ENCODE measurements at places on chromosomes 3 and 15.
A peak's percentile ranks its signal among the peaks of the same experiment; 100 is the strongest.

DNA sequence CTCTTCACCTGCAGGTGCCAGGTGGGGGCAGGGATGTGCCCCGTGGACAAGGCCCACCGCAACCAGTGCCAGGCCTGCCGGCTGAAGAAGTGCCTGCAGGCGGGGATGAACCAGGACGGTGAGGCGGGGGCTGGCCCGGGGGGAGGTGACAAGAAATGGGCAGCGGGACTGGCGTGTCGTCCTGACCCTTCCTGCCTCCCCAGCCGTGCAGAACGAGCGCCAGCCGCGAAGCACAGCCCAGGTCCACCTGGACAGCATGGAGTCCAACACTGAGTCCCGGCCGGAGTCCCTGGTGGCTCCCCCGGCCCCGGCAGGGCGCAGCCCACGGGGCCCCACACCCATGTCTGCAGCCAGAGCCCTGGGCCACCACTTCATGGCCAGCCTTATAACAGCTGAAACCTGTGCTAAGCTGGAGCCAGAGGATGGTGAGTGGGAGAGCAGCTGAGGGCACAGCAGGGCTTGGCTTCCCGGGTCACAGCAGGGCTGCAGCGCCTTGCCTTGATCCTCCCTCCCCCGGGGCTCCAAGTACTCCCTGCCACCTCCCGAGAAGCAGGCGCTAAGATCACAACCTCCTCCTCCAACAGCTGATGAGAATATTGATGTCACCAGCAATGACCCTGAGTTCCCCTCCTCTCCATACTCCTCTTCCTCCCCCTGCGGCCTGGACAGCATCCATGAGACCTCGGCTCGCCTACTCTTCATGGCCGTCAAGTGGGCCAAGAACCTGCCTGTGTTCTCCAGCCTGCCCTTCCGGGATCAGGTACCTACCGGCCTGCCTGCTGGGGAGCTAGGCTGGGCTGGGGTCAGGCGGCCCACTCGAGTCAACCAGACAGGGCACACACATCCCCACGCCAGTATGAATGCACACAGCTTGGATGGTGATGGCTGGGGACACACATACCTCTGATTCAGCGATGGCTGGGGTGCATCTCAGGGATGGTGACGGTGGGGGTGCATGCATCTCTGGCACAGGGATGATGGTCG lies 1.7 kb downstream of the NR2E3 start:
- no peak for DNase-seq

DNA sequence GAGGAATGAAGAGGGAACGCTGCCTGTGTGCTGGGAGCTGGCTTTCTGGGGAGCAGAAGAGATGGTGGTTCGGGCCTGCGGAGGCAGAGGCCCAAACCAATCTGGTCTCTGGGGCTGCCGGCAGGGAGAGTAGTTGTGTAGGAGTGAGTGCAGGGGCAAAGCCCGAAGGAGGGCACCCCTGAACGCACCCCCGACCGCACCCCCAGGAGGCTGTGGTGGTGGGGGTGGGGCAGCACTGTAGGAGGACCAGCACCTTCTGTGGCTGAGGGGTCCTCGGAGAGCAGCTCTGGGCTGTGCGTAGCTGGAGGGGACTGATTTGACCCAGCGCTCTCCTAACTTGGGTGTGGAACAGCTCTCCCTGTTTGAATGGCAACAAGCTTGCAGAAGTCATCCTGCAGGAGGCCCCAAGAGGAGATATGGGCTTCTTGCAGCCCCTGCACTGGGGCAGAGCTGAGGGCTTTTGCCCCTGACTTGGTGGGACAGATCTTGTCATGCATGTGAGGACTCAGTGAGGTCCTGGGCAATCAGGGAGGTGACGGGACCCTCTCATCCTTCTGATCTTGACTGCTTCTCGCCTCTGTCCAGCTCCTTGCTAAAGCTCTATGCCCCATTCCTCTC lies 26.1 kb downstream of the C15orf39 start:
- DNase-seq: no peak

GRCh38 chr3:99856437-99857220 lies 39.0 kb downstream of the CMSS1 start:
- DNase-seq: no peak

GRCh38 chr15:62985768-62986167 lies 56.8 kb upstream of the TPM1 start:
- DNase-seq: no peak

DNA sequence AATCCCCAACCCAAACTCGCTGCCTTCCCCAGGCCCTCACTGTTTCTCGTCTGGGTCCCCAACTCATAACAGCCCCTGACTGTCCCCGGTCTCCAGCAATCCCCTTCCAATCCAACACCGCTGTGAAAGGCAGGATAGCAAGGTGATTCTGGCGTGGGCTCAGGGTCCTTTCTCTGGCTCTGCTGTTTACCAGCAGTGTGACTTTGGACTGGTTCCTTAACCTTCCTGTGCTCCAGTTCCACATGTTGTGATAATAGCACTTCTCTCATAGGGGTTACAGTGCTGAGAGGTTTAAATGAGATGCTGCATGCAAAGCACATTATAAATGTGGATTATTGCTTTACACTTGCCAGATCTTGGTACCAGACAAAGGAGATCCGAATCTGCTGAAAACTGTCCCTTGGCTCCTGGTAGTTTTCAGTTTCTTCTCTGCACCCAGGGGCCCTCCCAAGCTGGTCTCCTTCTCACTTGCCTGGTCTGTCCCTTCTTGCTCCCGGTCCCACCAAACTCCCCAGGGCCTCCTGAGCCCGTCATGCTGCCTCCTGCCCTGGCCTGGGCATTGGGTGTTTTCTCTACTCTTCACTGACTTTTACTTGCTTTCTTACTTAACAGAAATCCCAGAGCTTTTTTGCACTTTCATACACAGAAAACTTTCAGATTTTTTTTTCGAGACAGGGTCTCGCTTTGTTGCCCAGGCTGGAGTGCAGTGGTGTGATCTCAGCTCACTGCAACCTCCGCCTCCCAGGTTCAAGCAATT lies 26.8 kb upstream of the CYP11A1 start:
- DNase-seq: no peak

GRCh38 chr15:51668446-51668845 lies 12.9 kb upstream of the SCG3 start:
- no peak for DNase-seq

- no peak for DNase-seq
Measured at GRCh38 chr3:38690185-38690584, 40.7 kb upstream of the SCN5A start.

- DNase-seq: no peak
Measured at GRCh38 chr3:192957441-192958021, 39.9 kb upstream of the MB21D2 start.

DNA sequence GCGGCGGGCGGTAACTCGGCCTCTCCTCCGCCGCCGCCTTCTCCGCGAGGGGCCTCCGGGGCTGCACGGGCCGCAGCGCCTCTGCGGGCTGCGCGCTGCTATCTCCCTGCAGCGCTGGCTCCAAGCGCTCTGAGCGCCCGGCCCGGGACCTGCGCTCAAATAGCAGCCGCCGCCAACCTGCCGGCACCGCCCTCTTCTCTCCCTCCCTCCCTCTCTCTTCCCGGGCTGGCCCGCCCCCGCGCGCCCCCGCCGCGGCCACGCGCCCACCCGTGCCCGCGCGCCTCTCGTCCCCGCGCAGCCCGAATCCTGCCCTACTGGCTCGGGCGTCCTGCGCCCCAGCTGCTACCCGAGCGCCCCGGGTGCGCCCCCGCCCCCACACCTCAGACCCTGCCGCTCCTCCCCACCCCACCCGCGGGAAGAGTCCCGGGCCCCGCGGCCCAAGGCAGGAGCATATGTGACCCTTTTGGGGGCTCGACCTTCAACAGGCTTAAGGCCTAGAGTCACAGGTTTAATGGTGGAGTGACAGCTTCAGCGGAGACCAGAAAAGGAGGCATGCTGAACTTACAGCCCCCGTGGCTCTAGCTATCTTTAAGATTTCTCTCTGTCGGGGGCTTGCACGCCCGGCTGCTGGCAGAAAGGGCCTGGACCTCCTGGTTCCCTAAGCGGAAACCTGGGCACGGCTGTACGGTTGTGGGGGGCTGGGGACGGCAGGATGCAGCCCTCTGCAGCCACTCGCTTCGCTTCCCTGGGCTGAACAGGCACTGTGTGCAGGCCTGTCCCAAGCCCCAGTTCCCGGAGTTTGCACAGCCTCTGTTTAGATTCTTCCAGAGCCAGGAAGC lies at the start of gene CACNA2D2:
TSS of gene CACNA2D2 (minus strand) at position 131 of the 839 bp plus-strand sequence. CDS start 211 bp downstream, outside the sequence.
- DNase-seq: peak; percentile 35

DNA sequence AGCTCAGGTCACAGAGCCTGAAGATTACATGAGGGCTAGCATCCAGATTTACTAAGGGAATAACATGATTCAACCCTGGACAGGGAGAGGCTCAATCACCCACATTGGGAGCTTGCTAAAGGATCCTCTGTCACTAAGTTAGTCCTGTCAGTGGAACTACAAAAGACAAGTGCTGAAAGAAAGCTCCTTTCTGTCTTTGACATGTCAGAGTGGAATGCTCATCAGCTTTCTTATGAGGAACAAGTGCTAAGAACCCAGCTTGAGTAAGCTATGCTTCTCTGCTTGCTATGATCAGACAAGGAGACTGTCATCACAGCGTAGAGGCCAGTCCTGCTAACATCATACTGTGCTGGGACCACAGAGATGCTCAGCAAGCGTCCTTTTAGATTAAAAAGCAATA lies 74.5 kb downstream of the MB21D2 start:
- no peak for DNase-seq

GRCh38 chr15:85974742-85975141 lies 104.9 kb upstream of the AGBL1 start:
- DNase-seq: no peak

DNA sequence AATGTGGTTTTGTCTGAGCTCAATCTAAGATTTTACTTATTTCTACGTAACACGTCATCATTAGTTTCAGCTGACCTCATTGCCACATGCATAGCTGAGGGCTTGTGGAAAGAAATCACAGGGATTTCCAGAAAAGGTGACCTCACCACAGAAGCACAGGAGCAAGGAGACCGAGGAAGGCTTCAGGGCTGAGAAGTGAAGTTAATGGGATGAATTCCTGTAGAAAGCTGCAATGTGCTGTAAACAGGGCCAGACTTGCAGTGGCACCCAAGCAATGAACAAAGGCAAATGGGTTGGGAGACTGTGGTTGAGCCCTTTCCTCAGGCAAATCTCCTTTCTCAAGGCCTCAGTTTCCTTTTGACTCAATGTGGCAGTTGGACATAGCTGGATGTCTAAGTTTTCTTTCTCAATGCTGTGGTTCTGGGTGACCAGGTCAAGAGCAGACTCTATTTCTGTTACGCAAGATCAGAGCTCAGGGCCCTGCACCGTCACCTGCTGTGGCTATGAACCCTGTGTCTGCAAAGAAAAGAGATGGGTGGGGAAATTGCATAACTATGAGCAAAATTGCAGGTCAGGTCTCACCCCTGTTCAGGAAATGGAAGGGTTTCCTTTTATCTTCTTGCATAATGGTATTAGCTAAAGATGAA lies 252.2 kb upstream of the TBL1XR1 start:
- DNase-seq: no peak

DNA sequence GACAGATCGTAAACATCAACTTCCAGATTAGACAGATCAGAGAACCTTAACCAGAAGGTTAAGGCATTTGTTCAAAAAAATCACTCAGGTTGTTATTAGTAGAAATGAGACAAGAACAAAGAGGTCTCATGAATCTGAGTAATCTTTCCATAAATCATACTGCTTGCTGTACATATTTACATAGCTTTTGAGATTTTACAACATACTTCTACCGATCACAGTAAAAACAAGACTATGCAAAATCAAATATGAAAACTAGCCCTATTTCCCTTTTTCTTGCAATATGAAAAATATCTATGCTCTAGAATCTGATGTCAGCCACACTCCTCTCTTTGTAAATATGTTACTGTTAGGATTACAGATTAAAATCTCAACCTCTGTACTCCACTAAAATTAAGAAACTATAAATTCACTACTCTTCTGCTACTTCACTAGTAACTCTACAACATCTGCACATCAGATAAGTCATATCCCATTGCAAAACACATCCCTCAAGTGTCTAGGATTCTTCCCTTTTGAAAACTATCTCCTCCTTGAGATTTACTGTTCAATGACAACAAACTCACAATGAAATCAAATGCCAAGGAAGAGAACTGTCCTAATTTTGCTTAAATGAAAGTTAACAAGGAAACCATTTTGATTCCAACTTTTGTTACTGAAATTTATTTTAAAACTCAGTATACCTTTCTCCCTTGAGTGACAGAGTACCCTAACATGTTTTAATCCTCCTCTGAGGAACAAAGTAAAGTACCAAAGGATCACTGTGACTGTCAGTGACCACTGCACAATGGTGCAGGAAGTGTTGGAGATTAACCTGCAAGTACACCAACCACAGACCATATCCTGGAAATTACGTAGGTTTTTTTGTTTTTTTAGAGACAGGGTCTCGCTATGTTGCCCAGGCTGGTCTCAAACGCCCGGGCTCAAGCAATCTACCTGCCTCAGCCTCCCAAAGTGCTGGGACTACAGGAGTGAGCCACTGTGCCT lies 12.8 kb downstream of the DCUN1D1 start:
- DNase-seq: no peak

- no peak for DNase-seq
Measured at GRCh38 chr15:51085764-51086163, 8.9 kb downstream of the TNFAIP8L3 start.

- no peak for DNase-seq
Measured at GRCh38 chr15:69780374-69780773, 317.3 kb downstream of the TLE3 start.

- no peak for DNase-seq
Measured at GRCh38 chr15:57667171-57667849, 39.2 kb upstream of the POLR2M start.

- no peak for DNase-seq
Measured at GRCh38 chr15:36658312-36658711, 78.9 kb downstream of the CDIN1 start.

GRCh38 chr3:136146981-136147729 lies 49.0 kb downstream of the MSL2 start:
- DNase-seq: no peak

DNA sequence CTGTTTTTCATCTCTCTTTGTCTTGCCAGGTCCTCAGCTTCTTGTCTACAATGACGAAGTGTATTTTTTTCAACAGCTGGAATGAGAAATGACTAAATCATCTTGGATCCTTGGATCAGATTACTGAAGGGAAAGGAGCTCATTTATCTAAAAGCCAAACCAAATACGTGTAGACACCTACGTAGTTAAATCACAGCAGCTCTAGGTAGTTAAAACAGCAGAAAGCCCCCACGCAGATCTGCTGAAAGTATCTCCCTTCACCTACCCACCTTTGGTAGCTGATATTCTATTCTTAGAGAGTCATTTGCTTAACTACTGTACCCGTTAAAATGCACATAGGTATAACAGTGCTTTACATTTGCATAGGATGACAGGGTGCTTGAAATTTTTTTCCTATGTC lies 105.5 kb upstream of the WNT5A start:
- DNase-seq: no peak

DNA sequence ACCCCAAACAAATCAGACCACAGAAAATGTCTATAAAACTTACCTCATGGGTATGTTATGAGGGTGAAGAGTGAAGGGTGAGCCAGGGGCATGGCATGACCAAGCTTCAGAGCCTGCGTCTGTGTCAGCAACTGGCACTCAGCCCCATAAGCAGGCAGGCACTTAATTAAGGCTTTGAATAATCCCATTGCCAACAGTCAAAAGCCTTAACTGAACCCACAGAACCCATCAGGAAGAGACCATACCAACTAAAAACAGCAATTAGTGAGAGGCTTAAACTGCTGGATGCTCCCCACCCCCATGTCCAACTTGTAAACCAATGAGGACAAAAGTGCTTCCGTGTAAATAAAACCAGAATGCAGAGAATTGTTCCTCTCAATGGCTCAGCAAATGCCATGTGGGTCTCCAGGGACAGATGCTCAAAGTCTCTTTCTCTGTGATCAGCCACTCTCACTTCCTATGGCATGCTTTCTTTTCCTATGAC lies 126.0 kb downstream of the MYLK start:
- no peak for DNase-seq

- DNase-seq: no peak
Measured at GRCh38 chr3:142990721-142991120, 10.6 kb upstream of the U2SURP start.

GRCh38 chr15:44296625-44297524 lies 8.4 kb downstream of the GOLM2 start:
- DNase-seq: no peak

Measured in stimulated activated CD8-positive, alpha-beta memory T cell treated with anti-CD3 and anti-CD28 coated beads, Interleukin-15, amount 100 ng/mL, for 4 hours (primary cell).